ENCODE measurements at places on chromosomes 1 and 21.

GRCh38 chr1:8699679-8700078 is 117.8 kb downstream of the RERE start:
- DNase-seq: no peak

DNA sequence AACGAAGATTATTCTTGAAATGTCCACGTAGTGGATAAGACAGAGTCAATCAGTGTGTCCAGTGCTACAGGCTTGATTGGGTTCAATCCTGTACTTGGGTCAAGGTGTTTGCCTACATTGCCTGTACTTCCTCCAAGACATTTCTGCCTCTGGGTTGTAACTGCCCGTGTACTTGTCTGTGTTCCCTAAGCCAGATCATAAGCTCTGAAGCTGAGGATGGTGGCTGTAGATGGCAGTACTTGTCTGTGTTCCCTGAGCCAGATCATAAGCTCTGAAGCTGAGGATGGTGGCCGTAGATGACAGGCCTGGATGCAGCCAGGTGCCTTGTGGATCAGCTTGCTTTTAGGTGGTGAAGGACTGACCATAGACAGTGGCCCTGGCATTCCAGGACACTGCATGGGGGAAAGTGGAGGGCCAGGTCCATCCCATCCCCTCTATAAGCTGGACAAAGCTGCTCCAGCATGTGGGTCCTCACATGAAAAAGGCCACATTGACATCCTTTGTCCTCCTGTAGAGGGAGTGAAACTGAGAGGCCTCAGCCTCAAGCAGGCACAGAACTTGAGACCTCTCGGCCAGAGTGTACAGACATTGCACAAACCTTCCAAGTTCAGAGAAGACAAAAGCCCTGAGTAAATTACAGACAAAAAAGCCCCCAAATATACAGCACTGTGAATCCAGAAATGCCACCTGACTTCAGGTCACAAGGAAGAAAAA is 2.0 kb upstream of the SRM start:
- DNase-seq: no peak

- no peak for DNase-seq
These were observed 198.7 kb downstream of the KCNJ6 start for GRCh38 chr21:37717534-37717933.

GRCh38 chr1:27153927-27154358 is 982 bp downstream of the SLC9A1 start:
- no peak for DNase-seq

DNA sequence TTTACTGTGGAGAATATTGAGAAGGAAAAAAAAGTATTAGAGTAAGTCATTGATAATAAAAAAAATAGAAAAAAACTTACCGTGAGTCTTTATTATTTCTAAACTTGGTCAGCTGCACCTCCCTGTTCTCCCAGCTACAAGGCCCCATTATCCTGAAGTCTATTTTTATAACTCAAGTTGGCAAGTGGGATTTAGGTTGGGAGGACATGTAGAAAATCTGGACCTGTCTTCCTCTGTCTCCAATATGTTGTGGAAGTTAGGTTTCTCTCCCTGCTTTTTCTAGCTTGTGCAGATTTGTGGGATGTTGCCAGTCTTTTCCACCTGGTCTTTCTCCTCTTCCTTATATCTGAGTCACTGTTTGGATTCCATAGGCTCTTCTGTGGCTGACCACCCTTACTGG is 361.4 kb downstream of the HLX start:
- DNase-seq: no peak

DNA sequence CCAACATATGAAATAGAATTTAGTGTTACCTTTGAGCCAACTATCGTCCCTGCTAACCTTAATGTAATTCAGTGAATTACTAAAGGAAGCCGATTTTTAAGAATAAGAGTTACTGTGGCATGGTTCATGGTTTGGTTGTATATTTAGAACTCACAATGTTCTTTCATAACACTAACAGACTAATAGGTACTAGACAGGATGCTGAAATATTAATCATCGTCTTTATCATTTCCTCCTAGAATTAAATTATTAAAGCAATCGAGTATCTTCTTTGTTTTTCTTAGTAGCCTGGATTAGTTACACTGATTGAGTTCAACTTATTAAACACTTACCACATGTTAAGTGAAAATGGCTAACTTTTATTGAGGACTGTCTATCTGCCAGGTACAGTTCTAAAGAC is 47.7 kb downstream of the TARBP1 start:
- DNase-seq: no peak

- DNase-seq: no peak
These were observed 7.5 kb downstream of the CRYBG2 start for GRCh38 chr1:26346274-26347033.

GRCh38 chr1:231376875-231377549 is 38.9 kb downstream of the SPRTN start:
- DNase-seq: no peak

GRCh38 chr1:225658041-225658440 is 5.1 kb upstream of the ENAH start:
- no peak for DNase-seq

DNA sequence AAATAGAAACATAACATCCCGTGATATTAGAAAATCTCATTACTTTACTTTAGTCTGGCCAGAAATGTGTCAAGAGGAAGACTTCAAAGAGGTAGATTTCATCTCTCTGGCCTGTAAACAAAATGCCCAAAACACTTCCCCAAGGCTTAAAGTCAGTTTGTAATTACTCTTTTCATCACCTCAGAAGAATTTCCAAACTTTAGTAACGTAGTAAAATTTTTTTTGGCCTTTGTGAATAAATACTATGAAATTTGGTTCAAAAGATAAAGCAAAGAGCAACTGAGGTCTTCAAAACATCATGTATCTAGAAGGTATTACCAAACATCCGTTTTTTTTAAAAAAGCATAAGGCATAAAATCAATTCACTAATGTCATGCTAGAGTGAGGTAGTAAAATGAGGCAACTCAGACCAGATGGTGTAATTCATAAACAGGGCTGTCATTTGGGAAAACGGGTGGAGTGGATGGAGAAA is 51.4 kb downstream of the LEPR start:
- DNase-seq: no peak

DNA sequence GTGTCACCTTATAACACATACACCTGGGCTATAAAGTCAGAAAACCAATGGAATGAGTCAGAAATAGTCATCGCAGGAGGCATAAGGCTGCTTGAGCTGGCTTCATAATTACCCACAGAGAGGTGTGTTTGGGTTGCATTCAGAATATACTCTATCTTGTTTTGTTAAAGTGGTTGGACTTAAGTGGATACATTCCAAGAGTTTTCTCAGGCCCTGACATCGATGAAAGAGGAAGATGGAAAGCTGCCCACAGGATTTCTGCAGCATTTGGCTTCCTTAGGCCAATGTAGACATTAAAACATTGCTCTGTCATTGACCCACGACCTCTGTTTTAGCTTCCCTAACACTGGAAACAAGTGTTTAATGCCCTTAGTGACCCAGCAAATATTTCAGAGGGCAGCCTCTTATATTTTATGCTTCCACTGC is 18.6 kb upstream of the BCL10 start:
- DNase-seq: no peak

DNA sequence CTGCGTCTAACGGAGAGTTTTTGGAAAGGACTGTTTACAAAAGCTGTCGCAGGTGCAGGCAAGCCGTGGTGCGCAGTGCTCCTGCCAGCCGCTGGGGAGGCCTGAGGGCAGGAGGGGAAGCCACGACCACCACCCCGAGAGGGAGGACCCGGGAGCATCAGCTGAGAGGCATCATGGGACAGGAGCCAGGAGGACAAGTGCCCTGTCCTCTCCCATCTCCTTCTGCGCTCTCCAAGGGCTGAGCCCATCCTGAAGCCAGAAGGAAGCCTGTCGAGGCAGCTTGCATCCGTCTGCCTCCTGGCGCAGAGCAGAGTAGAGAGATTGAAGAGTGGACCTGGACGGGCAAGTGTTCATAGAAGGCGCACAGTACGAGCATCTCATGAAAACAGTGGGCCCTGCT is 310.9 kb downstream of the KIF26B start:
- no peak for DNase-seq

GRCh38 chr1:204241914-204242313 is 28.1 kb upstream of the GOLT1A start:
- DNase-seq: no peak

DNA sequence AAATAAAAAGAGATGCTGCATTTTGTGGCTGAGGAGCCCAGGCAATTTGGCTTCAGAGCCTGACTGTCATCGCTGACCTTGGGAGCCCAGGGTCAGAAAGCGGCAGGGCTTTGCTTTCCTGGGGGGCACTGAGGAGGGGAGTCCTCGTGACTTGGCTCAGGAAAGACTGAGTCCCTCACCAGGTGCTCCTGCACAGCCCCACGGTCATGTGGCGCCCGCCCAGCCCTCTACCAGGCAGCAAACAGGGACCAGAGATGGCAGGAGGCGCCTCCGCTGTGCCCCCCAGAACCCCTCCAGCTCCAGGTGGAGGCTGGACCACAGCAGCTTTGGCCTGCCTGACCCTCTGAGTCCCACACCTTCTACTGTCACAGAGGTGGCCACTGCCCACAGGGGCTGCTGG is 13.2 kb downstream of the EFHD2 start:
- no peak for DNase-seq

GRCh38 chr1:119783354-119784185 is 14.9 kb upstream of the HMGCS2 start:
- DNase-seq: no peak

GRCh38 chr1:96596226-96596922 is 125.2 kb upstream of the PTBP2 start:
- no peak for DNase-seq

- no peak for DNase-seq
These were observed 14.5 kb downstream of the RHOU start for GRCh38 chr1:228749765-228750164.

- DNase-seq: no peak
These were observed 4.3 kb downstream of the SERTAD4 start for GRCh38 chr1:210236840-210237409.

GRCh38 chr1:161390559-161390858 is 22.8 kb upstream of the CFAP126 start:
- no peak for DNase-seq

- no peak for DNase-seq
These were observed 60.6 kb downstream of the GNG4 start for GRCh38 chr1:235588916-235589515.

GRCh38 chr1:175254190-175254589 is 61.6 kb upstream of the KIAA0040 start:
- DNase-seq: no peak

GRCh38 chr21:38806153-38806941 is 618 bp downstream of the ETS2 start:
- no peak for DNase-seq

GRCh38 chr1:236489710-236490377 is 33.9 kb upstream of the LGALS8 start:
- DNase-seq: no peak

DNA sequence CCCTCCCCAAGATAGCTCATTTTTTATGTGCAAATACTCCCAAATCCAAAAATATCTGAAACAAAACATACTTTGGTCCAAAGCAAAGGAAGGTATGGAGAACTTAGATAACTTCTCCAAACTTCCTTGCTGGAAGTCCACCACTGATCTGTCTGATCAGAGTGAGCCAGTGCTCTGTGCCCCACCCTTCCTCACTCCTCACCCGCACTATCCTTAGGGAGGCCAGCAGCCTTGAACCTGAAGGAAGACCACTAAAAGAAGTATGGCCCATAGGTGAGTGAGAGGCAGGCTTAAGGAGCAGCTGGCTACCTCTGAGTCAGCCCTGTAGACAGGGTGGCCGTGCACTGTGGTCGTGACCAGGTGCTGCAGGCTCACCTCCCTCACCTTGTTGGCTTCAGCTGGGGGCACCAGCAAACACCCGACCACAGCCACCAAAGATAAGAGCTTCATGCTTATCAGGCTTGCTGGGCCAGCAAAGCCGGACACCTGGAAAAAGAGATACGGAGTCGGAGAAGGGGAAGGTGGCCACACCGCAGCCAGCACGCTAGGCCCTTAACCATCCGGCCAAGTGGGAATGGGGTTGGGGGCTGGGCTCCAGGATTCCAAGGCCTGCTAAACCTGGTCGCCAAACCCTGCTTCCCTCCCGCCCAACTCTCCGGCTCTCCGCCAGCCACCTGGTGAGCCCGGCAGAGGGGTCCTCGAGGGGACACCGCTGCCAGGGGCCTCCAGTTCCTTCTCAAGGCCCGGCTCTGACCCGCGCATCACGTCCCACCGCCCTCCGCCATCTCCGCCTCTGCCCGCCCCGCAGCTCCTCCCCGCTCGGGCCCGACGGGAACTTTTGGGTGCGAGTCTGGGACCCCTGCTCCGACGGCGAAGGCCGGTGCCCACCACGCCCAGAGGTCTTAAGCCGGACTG is 543 bp downstream of the TMEM9 start:
- no peak for DNase-seq

- DNase-seq: no peak
These were observed 7.2 kb downstream of the CASZ1 start for GRCh38 chr1:10789047-10789791.

DNA sequence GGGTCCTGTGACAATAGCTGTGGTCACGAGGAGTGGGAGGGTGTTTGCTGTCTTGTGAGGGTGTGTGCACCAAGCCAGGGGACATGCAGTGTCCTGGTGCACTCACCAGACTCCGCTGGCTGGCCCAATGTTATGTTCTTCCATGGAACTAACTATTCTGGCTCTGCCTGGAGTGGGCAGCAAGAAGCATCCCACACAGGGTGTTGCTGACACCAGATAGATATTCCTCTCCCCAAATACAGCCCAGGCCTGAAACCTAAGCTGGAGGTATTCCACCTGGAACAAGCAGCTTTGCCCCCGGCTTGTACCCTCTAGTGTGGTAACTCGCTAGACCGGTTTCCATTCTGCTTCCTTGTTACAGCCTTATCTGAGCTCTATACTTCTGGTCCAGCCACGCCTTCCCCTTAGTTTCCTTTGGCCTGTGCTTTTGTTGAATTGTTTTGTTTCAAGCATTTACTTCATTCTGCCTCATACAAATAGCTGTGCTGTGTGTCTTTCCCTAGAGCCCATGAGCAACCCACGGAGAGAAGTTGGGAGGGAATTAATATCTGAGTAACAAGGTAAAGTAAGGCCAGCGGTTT is 14.7 kb upstream of the LY9 start:
- DNase-seq: no peak

DNA sequence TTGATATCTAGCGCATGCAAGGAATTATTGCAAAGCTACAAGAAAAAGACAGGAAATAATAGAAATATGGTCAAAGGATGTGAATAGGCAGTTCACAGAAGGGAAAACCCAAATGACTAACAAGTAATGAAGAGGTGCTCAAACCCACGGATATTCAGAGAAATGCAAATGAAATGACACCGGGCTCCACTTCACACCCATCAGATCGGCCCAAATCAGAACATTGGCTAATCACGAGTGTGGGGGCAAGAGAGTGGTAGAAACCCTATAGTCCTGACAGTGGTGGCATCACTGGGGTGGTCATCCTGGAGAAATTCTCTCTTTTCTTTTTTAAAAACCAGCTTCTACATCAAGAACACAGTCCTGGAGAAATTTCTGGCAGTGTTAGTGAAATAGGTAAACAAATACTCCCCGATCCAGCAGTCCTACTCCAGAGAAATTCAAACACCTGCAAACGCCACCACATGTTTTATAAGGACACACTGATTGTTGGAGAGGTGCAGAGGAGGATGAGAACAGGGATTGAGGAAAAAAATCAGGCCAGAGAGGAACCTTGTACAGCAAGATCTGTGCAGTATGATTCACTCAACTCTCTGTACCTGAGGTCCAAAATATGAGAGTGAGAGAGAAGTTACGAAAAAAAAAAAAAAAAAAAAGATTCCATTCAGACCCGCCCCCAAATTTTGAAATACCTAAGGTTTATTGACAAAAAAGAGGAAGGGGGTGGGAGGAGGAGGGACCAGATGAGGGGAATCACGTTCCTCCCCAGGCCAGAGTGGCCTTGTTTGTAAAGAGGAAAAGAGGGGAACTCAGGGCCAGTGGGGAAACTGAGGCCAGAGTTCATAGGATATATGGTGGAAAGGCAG is 9.2 kb upstream of the TNFRSF1B start:
- DNase-seq: no peak
